ENCODE measurements at places on chromosomes 2 and 18. TPM values are rescaled to one million over a fixed set of nuclear protein-coding genes. Genes with fewer than 3 reads are reported as not detected.

Gene MOGAT1
- not detected for total RNA-seq

Gene POLE4
- total RNA-seq = 30.0 TPM

Gene ACKR3
- 44.9 TPM for total RNA-seq

Gene SKA1
- total RNA-seq = 6.6 TPM

Gene TMEM247
- total RNA-seq = not detected

Gene TXNDC2
- under 0.01 TPM for total RNA-seq

Gene TRMT61B
- total RNA-seq = 13.2 TPM

Measured in smooth muscle cell of bladder (primary cell).